ENCODE measurements at places on chromosomes 6 and 20. TPM values are rescaled to one million over a fixed set of nuclear protein-coding genes. Genes with fewer than 3 reads are reported as not detected.

The MUC21 gene
- total RNA-seq = not detected

The NR2E1 gene
- not detected for total RNA-seq

The COL11A2 gene
- total RNA-seq = 4.4 TPM

The ANKRD6 gene
- total RNA-seq = 12.6 TPM

The BMP7 gene
- total RNA-seq = 40.7 TPM

The RRAGD gene
- total RNA-seq = 25.4 TPM

The TNNC2 gene
- 3.0 TPM for total RNA-seq

The PRSS35 gene
- 3.1 TPM for total RNA-seq

The EYA4 gene
- total RNA-seq = 0.32 TPM

The WFDC12 gene
- total RNA-seq = not detected

The COMMD7 gene
- 42.4 TPM for total RNA-seq

The EYA2 gene
- 1.5 TPM for total RNA-seq

The ENPP5 gene
- total RNA-seq = 10.8 TPM

DNA sequence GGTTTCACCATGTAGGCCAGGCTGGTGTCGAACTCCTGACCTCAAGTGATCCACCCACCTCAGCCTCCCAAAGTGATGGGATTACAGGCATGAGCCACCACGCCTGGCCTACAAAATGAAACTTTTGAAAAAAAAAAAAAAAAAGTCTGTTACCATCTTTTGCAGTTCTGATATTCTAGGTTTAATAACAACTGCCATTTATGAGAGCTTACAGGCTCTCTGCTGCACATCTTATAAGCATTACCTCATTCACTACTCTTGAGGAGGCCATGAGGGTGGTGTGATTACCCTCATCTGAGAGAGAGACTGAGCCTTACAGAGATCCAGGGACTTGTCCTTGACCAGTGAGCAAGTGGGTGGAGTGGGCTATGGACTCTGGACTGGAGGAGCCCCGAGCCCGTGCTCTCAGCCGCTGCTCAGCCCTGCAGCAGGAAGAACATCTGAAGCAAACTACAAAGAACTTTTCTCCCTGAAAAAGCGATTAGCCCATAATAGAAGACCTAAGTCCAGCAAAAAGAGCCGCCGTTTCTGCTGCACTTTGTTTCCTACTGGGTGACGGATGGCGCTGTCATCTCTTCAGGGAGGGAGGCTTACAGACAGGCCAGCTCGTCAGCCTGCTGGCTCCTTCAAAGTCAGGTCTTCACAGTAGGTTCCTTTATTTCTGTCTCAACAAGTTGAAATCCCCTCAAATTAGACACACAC is 119.8 kb upstream of the AKAP12 start:
- no peak for DNase-seq

DNA sequence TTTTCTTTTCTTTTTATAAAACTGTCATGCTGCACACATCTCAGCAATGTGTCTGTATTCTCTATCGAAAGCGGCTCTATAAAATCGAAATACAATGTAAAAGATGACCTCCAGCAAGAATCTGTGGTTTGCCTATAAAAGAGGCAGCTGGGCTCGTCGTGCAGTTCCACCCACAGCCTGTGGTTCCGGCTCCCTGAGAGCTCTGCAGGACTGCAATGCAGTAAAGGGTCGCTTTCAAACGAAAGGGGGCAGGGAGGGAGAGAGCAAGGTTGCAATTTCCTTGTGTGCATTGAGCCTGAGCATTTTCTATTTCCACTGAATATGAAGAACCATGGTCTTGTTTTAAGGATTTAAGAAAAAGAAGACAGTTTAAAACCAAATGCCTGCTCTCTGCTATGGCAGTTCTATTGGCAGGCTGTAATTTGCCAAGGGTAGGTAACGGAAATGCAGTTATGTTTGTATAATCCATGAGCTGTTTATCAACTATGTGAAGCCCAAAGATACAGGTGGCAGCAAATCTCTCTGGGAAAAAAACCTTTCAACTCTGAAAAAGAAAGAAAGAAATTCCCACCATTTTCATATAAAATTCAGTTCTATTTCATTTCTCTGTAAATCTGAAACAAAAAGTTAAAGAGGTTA is 236.5 kb downstream of the HACE1 start:
- DNase-seq = peak; percentile 46

DNA sequence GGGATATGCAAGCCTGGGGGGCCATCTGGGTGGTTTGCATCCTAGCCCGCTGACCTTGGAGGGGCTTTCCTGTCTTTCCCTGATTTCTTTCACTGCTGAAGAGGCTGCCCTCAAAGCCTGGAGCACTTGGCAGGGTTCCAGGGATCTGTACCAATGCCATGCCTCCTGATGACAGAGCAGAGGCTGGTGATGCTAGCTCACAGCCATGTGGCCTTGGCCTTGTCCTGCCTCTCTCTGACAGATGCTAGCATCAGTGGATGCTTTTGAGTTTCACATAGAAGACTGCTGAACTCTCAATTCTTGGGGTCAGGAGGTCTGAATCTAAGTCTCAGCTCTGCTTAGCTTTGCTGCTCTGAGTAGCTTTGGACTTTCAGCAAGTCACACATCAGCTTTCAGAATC is 21.9 kb upstream of the RREB1 start:
- no peak for DNase-seq

DNA sequence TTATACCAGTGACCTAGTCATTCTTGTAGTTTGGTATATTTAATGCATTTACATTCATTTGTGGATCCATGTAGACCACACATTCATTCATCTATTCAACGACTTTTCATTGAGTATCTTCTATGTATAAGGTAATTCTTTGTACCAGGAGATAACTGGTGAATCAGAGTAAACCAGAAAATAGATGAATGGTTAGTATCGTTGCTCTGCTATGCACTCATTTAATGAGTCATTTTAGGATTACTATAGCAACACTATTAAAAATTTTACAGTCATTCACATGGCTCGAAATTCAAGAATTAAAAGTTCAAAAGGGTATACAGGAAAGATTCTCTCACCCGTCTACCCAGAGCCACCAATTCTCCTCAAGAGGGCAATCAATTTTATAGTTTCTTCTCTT is 26.8 kb downstream of the DOK5 start:
- DNase-seq = no peak

DNA sequence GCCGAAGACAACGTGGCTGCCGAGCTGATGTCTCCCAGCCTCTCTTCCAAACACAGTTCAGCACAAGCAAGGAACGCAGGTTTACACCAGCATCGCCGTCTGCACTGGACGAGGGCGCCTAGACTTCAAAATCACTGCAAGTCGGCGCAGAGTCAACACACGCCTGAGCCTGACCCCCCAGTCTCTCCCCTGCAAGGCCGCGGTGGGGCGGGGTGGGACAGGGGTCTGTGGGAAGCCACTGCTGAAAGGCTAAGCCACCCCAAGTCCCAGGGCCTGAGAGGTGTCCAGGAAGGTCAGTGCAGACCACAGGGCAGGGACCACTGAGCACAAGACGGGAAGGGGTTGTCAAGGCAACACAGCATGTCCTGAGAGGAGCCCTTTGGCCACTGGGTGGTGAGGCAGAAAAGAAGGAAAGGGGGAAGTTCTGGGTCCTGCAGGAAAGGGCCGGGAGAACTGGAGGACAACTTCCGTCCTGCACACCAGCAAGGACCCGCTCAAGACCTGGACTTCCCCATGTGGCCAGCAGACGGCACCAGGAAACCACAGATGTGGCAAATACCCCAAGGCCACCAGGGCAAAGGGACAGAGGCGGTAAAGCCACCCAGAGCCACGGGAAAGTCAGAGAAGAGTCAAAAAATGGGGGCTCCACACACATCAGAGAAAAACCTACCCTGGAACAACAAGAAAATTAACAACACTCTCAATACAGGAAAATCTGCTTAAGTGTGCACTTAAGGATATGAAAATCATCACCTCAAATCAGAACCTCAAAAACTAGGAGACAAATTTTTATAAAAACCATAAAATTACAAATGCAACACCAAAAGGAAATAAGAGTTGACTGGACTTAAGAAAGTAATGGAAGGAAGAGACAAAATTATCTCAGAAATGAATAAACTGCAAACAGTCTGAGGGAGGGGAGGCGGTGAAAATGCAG is 84.8 kb downstream of the TAF4 start:
- DNase-seq = peak; percentile 76

- DNase-seq = no peak
These were observed 12.2 kb downstream of the ALDH5A1 start for GRCh38 chr6:24506814-24507520.

GRCh38 chr6:1778686-1779235 is 169.0 kb downstream of the FOXC1 start:
- no peak for DNase-seq

- peak; percentile 28 for DNase-seq
These were observed 63.5 kb upstream of the ADGRF1 start for GRCh38 chr6:47105469-47106178.

DNA sequence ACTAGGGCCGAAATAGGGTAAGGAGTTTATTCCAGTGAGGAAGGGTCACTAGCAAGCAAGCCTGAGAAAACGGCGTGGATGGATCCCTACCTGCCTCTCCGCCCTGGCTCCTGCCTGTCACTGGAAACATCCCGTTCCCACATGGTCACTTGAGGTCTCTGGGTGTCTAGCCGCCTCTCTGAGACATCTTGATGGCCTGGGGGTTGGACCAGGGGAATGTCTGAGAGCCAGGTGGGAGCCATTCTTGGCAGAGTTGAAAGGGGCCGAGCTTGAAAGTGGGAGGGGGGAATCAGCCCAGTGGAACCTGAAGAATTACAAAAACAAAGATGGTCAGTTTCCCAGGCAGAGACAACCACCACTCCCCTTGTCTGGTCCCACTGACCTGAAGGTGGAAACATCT is 961 bp downstream of the CCHCR1 start:
- no peak for DNase-seq

DNA sequence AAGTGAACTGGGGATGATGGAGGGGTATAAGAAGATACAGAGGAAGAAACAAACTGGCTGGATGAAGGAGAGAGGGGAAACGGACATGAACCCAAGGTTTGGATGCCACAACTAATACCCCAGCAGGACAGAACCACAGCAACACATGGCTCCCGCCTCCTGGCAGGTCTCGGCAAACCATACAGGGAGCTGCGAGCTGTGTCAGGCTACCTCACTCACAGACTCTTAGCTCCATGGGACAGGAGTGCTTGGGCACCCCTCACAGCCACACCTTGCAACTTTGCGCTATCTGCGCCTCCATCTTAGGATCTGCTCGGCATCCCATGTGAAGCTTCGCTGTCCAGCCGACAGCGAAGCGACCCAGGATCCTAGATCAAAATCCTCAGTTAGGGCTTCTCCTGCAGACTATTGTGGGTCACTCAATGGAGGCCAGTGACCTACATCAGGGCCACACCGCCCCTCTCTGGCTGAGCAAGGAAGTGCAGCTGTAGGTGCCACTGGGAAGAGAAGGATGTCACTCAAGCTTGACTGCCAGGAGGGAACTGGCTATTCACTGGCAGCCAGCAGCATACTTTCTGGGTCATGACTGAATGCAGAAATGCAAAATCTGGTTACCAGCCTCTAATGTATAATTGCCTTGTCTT is 174.4 kb upstream of the RIN2 start:
- DNase-seq = peak; percentile 93

DNA sequence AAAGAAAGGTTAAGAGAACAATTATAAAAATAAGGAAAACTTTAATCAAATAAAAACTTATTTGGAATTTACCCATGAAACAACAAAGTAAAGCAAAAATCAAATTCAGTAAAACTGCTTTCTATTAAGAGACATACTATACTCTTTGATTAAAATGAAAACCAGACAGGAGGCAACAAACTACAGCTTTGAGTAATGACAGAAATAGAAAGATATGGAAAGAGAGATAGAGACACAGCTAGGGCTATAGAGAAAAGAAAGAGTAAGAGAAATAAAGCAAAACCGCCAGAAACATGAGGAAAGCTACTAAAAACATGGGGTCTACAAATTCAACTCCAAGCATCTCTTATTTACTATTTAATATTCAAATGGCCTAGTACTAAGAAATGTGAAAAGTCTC is 67.6 kb downstream of the PHIP start:
- DNase-seq = no peak

DNA sequence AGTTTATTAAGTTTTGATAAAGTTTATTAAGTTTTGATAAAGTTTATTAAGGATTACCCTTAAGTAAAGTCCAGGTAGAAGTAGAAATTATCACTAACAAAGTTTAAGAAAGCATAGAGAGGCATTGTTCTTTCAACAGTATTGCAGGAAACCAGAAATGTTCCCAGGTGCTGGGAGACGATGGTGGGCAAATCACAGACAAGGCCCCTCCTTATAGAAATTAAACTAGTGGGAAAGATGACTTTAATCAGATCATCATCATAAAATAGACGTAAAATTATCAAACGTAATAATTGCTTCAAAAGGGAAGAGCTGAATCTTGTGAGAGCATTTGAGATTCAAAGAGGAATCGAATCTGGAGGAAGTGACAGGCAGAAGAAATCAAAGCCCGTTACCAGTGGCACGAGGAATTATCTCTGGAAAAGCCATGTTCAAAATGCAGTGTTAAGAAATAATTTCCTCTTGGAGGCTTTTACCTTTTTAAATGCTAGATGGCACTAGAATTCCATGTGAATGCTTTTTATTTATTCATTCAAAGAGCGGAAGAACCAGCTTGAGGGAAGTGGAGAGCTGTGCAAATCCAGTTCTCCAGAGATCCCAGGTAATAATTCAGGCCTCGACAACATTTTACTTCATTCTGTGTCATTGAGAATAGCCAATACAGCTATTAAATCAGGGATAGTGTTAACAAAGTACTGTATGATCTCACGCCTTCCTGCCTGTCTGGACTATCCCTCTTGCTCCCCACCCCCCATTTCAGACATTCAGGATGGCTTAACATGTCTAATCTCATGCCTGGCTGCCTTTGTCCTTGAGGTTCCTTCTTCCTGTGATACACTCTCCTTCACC is 1.0 kb upstream of the APMAP start:
- DNase-seq = no peak

DNA sequence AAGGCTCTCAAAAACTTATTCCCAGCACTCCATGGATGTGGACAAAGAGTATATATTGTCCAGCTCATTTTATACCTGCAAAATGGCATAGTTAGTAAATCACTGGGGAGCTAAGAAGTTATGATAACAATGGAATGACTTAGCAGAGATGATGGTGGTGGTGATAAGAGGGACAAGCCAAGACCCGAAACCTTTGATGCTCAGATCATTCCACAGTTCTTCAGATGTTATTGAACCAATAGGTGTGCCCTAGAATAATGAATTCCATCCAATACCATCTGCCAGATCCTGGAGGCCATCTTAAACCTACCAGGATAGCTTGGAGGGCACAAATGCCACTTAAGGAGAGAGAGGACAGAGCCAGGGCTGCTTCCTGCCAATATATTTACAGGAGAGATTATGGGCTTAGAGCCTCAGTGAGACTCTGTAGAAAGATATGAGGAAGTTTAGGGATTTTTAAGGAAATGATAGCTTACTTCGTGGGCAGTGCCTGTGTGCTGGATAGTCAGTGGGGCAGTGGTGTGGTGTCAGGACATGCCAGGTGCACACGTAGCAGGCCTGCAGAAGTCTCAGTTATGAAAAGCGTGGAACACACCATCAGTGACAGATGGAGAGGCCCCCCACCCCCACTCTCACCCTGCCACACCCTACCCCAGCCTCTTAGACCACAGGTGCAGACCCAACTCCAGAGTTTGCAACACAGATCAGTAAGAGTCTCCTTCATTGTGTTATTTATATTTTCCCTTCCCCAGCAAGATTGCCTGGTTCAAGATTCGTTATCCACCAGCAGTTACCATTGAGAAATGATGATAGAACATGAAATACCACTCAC is 209.7 kb upstream of the SUPT3H start:
- DNase-seq = no peak

GRCh38 chr6:133456439-133456838 is 215.3 kb downstream of the EYA4 start:
- DNase-seq = no peak

GRCh38 chr6:101058296-101058695 is 177.2 kb upstream of the ASCC3 start:
- DNase-seq = no peak
